ENCODE measurements at places on chromosomes 5 and 9.

DNA sequence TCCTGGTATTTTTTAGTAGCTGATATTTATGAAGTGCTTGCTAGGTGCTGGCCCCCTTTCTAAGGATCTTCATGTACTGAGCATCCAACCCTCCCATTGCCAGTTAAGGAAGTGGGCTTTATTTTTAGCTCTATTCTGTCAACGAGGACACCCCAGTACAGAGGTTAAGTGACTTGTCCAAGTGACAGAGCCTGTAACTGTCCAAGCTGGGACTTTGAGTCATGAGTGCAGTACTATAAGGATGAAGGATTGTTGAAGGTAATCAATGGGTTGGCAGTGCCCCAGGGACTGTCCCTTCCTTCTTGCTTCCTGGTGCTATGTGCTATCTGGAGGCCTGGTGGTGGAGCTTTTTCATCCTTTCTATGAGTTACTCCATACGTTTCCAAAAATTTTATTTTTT, 18.0 kb upstream of the FABP6 start:
- no peak for DNase-seq

GRCh38 chr5:155129513-155129880, 115.9 kb downstream of the KIF4B start:
- no peak for DNase-seq

GRCh38 chr5:60332244-60333004, 367.5 kb downstream of the DEPDC1B start:
- no peak for DNase-seq

DNA sequence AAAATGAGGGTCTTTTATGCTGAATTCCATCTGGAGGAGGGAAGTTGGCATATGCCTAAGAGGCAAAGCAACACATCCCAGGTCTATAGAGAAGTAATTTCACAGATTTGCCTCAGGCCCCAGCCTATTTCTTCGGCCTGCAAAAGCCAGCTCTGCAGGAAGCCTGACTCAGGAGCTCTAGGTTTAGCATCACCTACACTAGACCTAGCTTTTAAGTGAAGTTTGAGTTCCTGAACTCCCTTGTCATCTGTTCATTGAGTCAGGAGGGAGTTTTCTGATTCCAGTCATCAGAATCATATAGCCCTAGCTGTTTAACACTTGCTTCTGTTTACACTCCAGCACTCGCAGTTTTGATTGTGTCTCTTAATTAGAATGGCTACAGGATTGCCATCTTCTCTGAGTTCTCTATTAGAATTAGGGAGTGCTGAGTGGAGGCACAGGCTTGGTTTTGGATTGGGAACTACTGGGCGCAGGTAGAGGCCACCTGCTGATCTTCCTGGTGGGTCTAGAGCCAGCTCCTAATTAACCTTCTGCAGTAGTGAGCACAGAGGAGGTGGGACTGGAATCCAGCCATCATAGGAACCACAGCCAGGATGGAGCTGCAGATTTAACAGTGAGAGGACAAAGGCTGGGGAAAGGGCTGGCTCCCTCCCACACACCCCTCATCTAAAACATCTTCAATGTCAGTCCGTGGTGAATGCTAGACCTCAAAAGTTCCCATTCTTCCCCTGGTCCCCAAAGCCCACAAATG, 179.5 kb downstream of the TRIO start:
- DNase-seq = no peak

DNA sequence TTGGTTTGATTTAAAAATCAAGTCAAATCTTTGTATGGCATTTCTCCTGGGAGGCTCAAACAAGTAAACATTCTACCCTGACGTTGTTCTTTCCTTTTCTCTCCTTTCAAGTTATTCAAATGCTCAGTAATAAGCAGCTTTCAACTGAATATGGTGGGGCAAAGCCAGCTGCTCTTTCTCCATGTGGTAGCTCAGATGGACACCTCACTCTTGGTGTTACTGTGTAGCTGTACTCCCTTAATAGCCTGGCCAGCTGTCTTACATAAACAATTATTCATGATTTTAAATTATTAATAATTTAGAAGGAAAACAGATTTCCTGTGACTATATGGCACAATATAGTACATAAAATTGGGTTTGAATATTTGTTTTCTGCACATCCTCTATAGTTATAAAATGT, 165.2 kb downstream of the PDE4D start:
- DNase-seq = no peak

GRCh38 chr9:117963493-117964090, 259.4 kb downstream of the TLR4 start:
- no peak for DNase-seq

GRCh38 chr9:129109537-129109903, 1.1 kb downstream of the CRAT start:
- DNase-seq = no peak

- DNase-seq = no peak
These were observed 339.2 kb downstream of the PRR16 start for GRCh38 chr5:120803282-120803681.

DNA sequence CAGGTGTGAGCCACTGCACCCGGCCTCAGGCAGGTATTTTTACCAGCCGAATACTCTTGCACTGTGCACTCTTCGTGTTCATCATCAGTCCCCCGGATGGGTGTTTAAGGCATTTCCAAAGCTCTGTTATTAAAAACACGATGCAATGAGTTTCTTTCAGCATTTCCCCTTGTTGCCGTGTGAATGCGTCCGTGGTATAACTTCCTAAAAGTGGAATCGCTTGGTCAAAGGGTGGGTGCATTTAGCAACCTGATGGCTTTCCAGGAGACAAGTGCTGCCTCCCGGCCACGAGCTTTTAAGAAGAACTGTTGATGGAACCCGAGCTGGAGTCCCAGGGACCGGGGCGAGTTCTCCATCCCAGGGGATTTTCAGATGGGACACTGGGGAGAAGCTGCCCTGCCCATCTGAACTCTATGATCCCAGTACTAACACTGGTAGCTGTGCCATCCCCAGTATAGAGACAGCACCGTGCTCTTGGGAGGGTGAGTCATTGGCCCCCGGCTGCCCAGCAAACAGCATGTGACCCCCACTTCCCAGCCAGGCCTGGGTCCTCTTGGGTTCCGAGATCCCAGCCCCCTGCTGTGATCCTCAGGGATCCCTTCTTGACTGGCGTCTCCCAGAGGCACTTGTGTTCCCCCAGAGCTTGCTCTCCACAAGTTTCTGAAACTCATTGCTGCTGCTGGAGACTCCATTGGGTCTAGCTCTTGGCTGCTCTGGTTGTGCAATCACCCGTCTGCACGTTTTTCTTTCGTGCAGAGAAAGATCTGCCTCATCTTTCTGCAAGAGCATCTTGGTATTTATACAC, 169.5 kb upstream of the IER5L start:
- no peak for DNase-seq

- DNase-seq = no peak
These were observed 80.8 kb upstream of the GNAQ start for GRCh38 chr9:78112406-78112805.

DNA sequence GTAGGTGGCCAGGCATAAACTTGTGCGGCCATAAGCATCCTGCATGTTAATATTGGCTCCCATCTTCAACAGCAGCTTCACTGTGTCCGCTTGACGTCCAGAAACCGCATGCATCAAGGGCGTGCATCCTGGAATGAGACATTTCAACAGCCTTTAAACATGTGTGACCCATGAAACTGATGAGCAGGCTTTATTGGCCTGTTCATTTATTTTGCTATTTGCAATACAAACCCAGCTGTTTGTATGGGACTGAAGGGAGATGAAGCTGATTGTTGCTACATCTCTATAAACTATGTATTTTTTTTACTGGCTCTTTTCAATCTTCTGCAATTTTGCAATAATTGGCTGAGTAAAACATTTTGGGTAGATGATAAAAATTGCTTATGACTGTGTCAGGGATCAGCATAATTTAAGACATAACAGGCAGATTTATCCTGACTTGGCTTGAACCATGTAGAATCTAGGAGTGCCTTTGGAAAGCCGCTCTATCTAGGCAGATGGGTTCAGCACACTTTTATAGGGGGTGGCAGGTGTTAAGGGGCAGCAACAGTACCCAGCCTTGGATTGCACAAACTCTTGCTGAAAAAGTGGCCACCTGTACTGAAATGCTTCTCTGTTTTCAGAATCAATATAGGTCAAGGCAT, 56.9 kb downstream of the ANKRD55 start:
- DNase-seq = no peak

DNA sequence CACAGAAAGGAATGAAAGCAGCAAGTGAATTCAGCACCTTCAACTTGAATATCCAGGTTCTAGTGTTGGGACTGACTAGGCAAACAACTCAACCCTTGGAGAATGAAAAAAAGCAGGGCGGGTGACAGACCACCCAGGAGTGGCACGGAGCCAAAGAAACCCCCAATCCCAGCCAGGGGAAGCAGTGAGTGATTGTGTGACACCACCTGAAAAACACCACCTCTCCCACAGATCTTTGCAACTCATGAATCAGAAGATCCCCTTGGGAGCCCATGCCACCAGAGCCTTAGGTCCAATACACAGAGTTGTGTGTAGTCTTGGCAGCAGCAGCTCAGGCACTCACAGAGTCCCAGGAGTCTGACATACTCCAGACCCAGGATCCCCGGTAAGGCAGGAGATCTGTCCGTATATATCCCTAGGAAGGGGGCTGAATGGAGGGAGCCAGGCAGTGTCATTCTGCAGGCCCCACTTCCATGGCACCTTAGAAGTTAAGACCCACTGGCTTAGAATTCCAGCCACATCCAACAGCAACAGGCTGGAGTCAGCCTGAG, 22.1 kb upstream of the ROR2 start:
- DNase-seq = no peak

DNA sequence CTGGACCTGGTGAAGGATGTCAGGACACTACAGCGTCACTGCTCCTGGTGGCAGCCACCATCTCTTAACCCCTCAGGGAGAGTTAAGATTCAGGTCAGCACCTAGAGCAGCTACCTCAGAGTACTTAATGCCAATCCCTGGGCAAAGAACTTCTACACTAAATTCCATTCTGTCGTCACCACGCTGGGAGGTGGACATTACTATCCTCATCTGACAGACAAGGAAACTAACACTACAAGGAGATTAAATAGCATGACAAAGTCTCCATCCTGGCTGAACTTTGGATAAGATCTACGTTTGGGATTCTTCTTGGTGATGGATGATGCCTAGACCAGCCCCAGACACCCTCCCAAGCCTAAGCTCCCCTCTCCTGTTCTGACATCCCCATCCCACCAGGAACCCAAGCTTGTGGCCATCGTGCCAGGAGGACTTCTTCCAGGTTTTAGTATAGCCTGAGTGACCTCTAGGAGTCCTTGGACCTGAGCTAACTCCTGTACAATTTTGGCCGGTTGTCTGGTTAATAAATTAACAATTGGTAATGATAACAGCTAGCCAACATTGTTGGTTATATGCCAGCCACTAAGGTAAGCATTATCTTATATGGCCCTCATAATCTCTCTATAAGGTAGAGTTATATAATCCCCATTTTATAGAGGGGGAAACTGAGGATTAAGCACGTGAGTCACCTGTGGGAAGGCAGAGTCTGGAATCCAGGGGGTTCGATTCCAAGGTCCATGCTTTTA, 54.8 kb downstream of the C5orf15 start:
- DNase-seq = no peak

GRCh38 chr5:35096216-35096615, 48.5 kb upstream of the AGXT2 start:
- DNase-seq = no peak

- no peak for DNase-seq
These were observed 77.9 kb upstream of the PIK3R1 start for GRCh38 chr5:68137511-68138140.

DNA sequence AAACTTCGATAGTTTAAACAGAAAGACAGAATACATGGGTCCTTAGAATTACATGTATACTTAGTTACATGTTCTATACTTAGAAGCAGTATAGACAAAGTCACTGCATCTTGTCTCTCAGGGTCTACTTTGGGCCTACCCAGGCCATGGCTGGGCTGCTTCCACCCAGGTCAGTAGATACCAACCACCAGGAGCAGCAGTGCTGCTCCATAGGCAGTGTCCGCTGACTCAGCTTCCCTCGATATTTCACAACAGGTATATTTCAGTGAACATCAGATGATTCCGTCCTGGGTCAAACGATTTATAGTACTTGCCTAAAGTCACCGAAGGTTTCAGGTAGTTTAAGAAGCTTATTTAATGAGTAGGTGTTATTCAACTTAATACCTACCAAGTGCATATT, 18.0 kb downstream of the IARS1 start:
- DNase-seq = no peak

GRCh38 chr5:133581348-133581747, 31.0 kb downstream of the FSTL4 start:
- DNase-seq = no peak

- DNase-seq = no peak
These were observed 31.1 kb downstream of the DYNC2I2 start for GRCh38 chr9:128625391-128626146.

DNA sequence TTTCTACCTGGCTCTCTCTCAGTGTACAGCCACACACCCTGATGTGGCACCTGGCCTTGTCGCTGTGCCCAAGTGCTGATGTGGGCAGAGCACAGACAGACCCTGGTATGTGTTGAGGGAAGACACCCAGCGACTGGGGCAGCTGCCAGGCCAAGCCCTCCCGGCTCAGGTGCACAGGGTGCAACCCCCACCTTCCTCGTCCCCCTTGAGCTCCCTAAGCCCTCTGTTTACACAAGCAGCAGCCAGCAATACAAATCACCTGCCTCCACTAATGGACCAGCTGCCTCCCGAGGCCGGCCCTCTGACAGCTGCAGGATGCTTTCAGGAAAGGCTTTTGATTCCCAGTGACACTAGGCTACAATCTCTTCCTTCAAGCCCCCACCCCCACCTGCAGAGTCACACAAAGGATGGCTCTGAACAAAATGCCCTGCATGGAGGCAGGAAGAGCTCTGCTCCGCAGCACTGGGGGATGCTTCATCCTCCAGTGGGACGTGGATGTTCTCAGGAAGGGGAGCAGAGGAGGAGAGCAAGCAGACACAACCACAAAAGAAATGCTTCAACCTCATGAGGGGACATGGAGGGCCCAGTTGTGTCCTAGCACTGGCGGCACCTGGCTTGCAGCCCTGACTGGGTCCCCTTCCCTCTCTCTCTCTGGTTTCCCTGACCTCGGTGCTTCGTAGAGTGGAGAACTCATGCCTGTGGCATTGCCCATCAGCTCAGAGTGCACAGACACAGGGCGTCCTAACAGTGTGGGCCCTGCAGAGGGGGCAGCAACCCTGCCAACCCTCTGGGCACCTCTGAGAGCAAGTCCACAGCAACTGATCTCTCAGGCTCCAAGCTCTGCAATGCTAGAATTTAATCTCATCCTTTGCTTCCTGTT, 140.8 kb downstream of the BARX1 start:
- no peak for DNase-seq

- no peak for DNase-seq
These were observed 176.5 kb upstream of the PANK3 start for GRCh38 chr5:168755548-168756093.

GRCh38 chr9:138112791-138113600, 235.4 kb downstream of the CACNA1B start:
- no peak for DNase-seq

GRCh38 chr5:2531318-2531717, 220.2 kb downstream of the IRX2 start:
- no peak for DNase-seq

DNA sequence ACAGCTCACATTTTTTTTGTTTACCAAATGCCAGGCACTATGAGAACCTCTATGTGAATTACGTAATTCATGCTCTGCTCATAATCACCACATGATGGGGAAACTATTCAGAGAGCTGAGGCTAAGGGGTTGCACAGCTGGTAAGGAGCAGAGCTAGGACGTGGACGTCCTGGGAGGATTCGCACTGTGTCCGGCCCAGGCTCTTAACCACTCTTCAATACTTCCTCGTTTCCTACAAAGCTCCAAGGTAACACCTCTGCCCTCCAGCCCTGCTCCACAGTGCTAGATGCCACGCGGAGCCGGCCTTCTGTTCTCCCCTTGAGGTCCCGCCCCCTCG, 8.7 kb downstream of the PHF19 start:
- no peak for DNase-seq

Data from KG1 (cell line).